IMR-90 (cell line): ENCODE measurements at places on chromosomes 11 and 22. TPM values are rescaled to one million over a fixed set of nuclear protein-coding genes. Genes with fewer than 3 reads are reported as not detected.

GRCh38 chr22:32628628-32629572 lies 154.3 kb downstream of the FBXO7 start:
- no peak overlapping the region for H3K4me3 ChIP-seq
- peak overlapping the region; percentile 100 for H3K27ac ChIP-seq
- no peaks in the 10 kb centered on the region for H3K27me3 ChIP-seq
- peak; percentile 97 for DNase-seq
- H3K36me3 ChIP-seq = no peaks in the 10 kb centered on the region

- no peak for DNase-seq
- no peaks in the 10 kb centered on the region for H3K36me3 ChIP-seq
- no peak overlapping the region for H3K27ac ChIP-seq
- no peak overlapping the region for H3K4me3 ChIP-seq
- H3K4me1 ChIP-seq = no peaks in the 10 kb centered on the region
- H3K27me3 ChIP-seq = 0 out of 2 replicates have a peak, but pooled peaks cover 2% of the 10 kb centered on the region
Observed at GRCh38 chr11:17641792-17642350, 77.5 kb upstream of the MYOD1 start.

CCDC116 gene
- under 0.01 TPM in 1 of 2 replicates, not detected in the other for total RNA-seq

DNA sequence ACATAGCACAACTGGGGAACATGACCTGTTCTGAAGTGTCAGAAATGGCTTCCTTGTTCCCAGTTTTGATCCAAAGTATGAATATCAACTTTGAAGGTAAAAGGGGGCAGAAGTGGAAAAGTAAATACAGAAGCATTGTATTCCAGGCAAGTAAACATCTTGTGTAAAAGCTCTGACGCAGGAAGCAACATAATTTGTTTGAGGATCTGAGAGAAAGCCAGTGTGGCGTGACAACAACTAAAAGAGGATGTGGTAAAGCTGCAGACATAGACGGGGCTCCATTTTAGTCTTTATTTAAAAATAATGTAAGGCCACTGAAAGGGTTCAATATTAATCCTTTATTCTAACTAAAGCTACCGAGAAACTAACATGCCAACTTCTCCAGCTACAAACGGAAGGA lies 310.2 kb downstream of the DLG2 start:
- H3K4me1 ChIP-seq = no peaks in the 10 kb centered on the region
- DNase-seq = no peak
- no peak overlapping the region for H3K27ac ChIP-seq
- no peak overlapping the region for H3K4me3 ChIP-seq

ENTHD1 gene
- not detected in 2 replicates for total RNA-seq

DNA sequence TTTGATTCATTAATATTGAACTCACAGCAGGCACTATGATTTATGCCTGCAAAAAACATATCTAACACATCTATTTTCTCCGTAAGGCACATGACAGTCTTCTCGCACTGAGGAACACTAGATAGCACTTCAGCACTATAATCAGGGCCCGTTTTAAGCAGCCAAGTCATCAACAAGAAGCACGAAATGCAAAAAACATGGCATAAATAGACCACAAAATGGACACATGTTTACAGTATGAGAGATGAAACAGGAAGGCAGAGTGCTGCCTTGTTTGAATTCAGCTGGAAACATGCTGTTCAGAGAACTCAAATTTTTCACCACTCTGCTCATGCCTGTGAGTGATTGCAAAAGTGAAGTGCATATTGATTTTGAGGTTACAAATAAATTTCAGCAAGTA lies 205.8 kb upstream of the PDGFD start:
- H3K27me3 ChIP-seq = no peaks in the 10 kb centered on the region
- DNase-seq = no peak
- H3K27ac ChIP-seq = no peak overlapping the region

PAX6 gene
- not detected in 2 replicates for total RNA-seq

OR5T3 gene
- total RNA-seq = not detected in 2 replicates

- H3K27me3 ChIP-seq = no peaks in the 10 kb centered on the region
- H3K4me1 ChIP-seq = peaks cover 22% of the 10 kb centered on the region
- H3K27ac ChIP-seq = peak overlapping the region; percentile 25; the same call in 1 of the 2 replicates
- no peaks in the 10 kb centered on the region for H3K36me3 ChIP-seq
- H3K4me3 ChIP-seq = no peak overlapping the region
Observed at GRCh38 chr11:96242191-96242847, 100.7 kb downstream of the MAML2 start.
